Inflammatory macrophage treated with lipopolysaccharide for 4 hours (primary cell): ENCODE measurements at places on chromosomes 3 and 15.

- no peak for DNase-seq
Measured at GRCh38 chr3:111747490-111747889, 111.6 kb upstream of the PHLDB2 start.

GRCh38 chr3:190197346-190197763 is 76.7 kb upstream of the P3H2 start:
- no peak for DNase-seq

- no peak for DNase-seq
Measured at GRCh38 chr3:99509224-99509623, 129.2 kb upstream of the COL8A1 start.

DNA sequence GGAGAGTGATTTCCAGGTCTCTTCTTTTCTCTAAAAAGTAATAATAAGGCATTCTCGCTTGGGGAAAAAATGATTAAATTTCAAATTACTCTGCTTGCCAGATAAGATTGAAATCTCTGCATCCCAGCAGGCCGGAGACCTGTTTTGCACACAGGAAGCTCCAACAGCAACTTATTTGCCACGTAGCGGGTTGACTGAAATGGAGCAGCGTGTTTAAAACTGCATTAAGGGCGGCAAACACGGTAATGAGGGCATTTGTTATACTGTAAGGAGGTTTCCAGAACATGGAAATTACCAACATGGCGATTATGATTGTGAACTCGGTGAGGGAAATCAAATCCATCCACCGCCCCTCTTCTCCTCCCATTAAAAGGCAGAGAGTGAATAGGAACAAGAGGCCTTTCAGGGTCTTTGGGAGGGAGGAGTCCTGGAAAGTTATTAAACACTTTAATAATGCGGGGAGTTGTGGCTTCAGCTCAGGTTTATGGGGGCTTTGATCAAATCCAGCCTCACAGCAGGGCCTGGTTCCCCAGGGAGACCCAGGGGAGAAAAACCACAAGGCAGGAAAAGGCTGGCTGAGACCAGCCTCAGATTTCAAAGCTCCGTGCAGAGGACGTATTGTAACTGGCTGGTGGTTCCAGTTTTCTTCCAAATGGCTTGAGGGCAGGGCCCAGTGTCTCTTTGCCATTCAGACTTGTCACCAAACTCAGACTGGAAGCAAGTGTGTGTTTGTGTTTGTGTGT is 242.3 kb downstream of the TLE3 start:
- no peak for DNase-seq

- DNase-seq, result peak; percentile 25
Measured at GRCh38 chr15:99485153-99485961, 80.4 kb upstream of the MEF2A start.

- DNase-seq, result peak; percentile 23
Measured at GRCh38 chr3:184712248-184713039, 580 bp upstream of the MAGEF1 start.

GRCh38 chr3:107959550-107960154 is 131.2 kb downstream of the CD47 start:
- no peak for DNase-seq

GRCh38 chr3:197683191-197683590 is 53.5 kb downstream of the RUBCN start:
- DNase-seq, result no peak

DNA sequence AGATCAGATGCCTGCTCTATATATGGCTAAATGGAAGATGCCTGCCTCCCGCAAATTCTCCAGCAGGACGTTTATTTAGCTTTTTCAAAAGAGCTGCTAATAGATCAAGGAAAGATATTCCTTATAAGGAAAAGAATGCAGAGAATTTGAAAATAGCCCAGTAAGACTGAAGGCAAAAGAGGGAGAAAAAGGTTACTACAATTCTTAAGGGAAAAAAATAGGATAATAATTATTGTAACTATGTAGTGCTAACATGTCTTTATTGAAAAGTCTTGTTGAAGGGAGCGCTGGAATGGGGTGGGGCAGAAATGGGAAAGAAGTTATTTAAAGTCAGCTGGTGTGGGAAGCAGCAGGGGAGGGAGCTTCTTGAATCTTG is 2.9 kb downstream of the TPM1 start:
- no peak for DNase-seq

- no peak for DNase-seq
Measured at GRCh38 chr3:111619833-111620232, 24.7 kb upstream of the ZBED2 start.

DNA sequence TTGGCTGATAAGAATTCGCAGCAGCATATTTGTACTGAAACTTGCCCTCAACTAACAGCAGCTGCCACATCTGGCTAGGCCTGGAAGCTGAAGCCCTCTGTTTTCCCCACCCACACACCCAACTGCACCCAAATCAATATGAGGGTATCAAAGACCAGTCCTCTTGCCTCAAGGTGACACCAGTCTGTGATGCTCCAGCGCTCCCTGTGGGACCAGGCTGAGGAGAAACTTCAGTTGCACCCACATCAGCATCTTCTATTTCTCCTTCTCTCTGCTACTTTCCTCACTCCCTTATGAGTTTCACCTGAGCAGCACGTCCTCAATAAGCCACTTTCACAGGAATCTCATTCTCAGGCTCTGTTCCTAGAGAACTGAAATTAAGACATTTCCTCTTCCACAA is 18.7 kb upstream of the GRAMD1C start:
- DNase-seq, result no peak

GRCh38 chr3:46962990-46963389 is 13.6 kb downstream of the CCDC12 start:
- no peak for DNase-seq

- no peak for DNase-seq
Measured at GRCh38 chr3:99324636-99325203, 313.7 kb upstream of the COL8A1 start.

- DNase-seq, result no peak
Measured at GRCh38 chr3:98985431-98985830, 83.9 kb upstream of the DCBLD2 start.

DNA sequence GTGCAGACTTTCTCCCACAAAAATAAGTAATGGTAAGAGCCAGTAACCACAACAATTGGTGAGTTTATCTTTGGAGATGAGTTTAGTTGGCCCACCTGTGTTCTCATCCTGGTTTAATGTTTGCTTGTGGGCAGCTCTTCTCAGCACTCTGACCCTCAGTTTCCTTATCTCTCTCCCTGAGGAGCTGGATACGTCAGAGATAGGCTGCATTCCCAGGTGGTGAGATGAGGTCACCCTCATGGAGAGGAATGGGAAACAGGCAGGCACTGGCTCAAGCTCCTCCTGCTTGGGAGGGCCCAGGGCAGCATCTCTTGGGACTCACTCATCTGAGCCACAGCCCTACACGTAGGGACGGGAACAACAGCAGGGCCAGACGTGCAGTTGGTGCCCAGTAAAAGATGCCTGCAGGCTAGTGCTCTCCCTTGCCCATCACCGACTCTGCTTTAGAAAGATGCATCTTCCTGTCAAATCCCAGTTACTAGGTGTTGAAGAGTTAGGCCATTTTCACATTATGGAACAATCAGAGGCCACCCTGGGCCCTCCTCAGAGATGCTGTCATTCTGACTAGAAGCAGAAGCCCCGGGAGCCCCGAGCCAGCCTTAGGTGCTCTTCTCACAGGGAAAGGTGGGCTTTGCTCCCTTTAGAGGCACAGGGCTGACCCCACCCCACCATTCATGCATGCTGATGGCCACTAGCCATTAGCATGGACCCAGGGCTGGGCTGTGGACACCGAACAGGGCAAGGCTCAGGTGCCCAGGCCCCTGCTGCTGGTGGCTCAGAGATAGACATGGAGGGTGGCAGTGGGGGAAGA is 59.7 kb downstream of the GRIP2 start:
- DNase-seq, result no peak

GRCh38 chr3:167125612-167126407 is 254.3 kb downstream of the ZBBX start:
- no peak for DNase-seq

DNA sequence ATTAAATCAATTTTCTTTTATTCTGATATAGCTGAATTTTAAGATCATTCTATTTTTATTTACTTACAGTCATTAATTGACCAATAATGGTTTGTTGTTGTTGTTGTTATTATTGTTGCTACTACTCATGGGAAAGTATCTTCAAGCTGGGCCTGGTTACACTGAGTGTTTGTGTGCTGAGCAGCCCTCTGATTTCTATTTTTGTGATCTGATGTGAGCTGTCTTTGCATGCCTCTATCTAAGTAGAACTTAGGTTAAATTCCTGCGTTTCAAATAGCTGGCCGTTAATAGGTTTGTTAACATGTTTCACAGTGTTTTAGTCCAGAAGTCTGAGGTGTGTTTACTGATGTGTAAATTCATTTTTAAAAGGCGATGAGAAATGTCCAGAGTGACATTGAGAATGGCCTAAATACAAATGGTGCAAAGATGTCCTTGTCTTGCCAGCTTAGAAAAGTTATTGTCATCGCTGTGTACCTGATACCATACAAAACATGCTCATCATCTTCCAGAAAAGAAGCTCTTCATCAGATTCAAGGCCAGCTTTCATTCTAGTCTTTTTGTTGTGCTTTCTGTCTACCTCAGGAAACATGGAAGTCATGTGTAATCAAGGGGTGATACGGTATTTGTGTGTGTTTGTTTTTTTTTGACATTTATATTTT is 15.8 kb downstream of the ARIH2 start:
- DNase-seq, result no peak

GRCh38 chr15:99618941-99619411 is 53.2 kb downstream of the MEF2A start:
- DNase-seq, result no peak

- no peak for DNase-seq
Measured at GRCh38 chr3:72164635-72164978, 379.7 kb upstream of the PROK2 start.

- no peak for DNase-seq
Measured at GRCh38 chr15:62781081-62781497, 261.5 kb upstream of the TPM1 start.

DNA sequence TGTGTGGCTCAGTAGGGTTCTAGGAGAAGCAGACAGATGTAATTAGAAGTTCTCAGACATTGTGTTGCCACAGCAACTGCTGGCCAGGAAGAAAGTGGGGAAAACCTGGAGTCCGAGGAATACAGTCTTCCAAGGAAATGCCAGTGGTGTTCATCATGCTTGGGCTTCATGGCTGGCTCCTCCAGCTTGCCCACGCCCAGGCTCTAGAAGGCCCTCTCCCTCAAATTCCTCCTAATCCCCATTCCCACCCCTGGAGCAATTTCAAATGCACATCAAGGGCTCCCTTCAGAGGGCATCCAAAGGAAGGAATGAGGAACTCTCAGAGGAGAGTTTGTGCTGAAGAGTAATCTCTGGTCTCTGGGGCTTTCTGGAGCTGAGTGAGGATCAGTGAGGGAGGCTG is 21.9 kb downstream of the FSTL1 start:
- DNase-seq, result no peak
